ENCODE measurements at places on chromosomes 2 and 18.

DNA sequence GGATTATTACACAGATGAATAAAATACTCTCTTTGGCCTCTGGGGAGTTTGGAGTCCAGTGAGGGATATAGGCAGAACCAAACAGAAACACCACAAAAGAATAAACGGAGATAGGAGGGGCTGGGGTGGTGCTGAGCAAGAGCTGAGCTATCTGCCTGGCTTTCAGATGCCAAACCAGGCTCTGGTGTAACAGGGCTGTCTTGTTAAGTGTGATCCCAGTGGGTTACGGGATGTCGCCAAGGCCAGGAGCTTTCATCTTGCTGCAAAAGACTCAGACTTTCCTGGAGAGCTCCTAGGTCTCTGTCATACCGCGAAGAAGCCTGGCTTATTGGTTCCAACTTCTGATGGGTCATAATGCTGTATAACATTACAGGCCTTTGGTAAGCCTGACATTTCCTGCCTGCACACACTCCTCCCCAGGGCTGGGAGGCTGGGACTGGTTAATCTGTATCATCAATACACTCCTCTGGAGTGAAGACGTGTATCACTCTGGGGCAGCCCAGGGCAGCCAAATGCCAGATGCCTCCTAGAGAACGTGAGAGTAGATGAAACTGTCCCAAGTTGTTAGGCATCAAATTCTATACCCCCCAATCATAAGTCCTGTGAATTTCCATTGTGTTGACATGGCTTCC is 60.5 kb downstream of the STPG4 start:
- DNase-seq, result no peak

DNA sequence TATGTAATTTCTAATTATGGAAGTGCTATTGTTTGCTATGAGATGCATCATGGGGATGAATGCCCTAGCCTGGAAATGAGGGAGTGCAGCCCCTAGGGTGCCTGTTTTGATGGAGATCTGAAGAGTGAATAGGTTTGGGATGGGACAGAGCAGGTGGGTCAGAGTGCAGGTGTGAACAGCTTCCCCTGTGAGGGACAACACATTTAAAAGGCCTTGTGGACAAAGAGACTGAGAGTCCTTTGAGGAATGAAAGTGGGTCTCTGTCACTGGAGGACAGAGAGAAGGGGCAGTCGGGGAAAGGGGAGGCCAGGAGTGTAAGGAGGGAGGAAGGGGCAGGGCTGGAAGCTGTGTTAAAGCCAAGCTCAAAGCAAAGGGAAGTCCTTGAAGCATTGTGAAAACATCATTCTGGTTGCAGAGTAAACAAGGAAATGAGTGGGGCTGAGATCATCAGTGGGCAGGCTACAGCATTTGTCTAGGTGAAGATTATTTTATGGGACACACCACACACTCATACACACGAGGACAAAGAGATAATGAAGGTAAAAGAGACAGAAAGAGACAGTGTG is 877.6 kb downstream of the SLC4A3 start:
- DNase-seq, result no peak

GRCh38 chr2:178928077-178928476 is 120.9 kb upstream of the TTN start:
- DNase-seq, result no peak

DNA sequence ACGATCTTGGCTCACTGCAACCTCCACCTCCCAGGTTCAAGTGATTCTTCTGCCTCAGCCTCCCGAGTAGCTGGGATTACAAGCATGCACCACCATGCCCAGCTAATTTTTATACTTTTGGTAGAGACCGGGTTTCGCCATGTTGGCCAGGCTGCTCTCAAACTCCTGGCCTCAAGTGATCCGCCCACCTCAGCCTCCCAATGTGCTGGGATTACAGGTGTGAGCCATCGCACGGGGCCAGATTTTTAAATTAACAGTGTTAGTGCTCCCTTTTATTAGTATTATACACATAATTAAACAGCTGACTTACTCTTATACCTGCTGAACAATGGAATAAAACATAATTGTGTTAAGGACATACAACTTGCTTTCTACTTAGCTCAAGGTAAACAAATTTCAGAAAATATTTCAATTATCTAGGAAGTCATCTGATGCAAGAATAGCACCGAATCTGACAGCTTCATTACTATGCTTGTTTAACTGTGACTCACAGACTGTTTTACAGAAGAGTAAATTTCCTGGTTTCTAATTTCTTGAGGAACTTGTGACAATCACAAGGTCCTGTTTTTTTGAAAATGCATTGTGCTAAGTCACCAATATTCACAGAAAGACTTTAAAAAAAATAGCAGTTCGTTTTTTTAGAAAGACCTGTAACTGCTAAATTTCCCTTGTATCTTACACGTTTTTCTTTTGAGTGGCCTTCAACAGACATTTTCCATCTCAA is 51.2 kb downstream of the SPIRE1 start:
- no peak for DNase-seq

DNA sequence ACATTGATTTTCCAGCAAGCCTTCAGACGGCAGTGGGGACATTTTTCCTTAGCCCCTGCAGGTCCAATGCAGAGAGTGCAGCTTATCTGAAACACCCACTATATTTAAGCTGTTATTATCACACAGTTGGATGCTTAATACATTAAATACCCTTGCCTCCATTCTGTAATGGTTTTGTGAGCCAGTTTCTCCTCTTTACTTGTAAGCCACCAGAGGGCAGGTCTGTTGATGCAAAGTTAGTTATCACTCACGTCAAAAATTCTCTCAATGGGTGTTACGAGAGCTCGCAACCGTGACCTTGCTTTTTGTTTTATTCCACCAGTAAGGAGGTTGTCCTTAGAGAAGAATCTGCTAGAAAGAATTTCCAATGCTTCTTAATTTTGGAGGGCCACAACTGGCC is 189.8 kb downstream of the INSIG2 start:
- DNase-seq, result no peak

GRCh38 chr2:1804865-1805264 is 60.5 kb upstream of the PXDN start:
- no peak for DNase-seq

GRCh38 chr18:44747157-44747556 is 66.5 kb downstream of the SETBP1 start:
- DNase-seq, result no peak

DNA sequence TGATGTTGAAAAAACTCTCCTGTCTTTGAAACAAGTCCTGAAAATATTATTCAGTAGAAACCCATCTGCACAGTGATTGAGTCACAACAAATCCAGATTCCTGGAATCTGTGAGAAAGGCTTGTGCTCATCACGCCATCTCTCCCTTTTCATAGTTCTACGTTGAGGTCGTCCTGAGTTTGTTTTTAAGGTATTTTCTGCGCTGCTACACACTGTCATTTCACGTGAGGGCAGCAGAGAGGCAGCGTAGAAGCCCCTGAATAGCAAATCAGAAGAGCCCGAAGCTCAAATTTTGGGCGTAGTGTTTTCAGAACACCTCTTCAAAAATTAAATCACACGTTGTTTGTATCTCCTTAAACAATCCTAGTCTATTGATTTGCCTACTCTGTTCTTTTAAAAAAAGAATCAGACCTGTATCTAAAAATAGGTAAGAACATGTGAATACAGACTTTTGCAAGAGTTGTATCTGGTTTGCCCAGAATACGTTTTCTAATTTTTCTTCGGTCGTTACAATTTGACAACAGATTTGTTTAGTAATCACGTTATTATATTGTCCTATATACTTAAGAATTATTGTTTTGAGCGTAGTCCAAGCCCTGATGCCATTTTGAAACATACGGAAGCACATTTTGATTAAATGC is 61.6 kb upstream of the SLC38A11 start:
- peak; percentile 27 for DNase-seq

GRCh38 chr2:40353231-40353630 is 98.7 kb downstream of the SLC8A1 start:
- no peak for DNase-seq

DNA sequence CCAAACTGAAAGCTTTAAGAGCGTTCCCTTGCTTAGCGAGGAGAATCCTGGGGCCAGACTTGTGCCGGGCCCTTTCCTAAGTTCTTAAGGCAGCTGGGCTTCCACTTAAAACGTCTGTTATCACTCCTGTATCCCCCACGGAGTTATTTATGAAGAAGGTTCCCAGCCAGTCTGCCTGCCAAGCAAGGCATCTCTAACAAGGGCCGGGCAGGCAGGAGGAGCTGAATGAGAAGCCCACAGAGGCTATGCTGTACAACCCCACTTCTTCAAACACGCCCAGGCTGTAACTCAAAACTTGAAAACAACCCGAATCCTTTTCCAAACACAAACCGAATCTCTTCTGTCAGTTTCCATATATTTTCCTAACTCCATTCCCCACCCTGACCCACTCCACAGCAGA is 39.0 kb upstream of the ZFP36L2 start:
- DNase-seq, result peak; percentile 55

DNA sequence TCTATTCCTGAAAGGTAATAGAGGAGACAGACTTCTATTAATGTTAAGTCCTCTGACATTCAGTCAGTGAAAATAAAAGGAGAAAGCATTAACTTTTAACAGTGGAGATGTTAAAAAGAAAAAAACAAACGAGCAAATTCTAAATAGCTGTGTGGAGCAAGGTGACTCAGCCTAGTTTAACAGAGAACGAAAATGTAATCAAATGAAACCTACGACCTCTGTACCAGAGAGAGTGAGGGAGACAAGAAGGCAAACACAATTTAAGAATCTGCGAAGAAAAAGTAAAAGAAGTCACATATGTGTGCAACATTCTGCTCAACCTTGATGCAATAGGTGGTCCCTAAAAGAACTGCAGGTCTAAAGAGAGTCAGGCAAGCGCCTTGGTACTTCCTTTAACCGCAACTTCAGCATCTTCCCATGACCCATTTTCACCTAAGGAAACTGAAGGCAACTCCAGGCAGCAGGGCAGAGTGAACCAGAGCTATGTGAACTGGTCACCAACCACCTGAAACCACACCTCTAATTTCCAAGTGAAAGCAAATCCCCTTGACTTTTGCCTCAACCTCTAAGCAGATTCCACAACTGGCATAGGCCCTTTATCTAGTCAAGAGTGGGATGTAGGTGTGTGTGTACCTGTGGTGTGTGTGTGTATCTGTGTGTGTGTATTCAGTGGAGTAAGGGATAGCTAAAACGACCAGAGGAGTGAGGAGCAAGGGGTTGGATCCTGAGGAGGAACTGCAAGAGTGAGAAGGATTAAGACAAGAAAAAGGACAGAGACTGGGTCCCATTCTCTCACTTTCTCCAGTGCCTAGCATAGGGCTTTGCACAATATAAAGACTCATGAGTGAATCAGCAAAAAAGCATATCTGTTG is 43.0 kb downstream of the FIGN start:
- DNase-seq, result no peak

DNA sequence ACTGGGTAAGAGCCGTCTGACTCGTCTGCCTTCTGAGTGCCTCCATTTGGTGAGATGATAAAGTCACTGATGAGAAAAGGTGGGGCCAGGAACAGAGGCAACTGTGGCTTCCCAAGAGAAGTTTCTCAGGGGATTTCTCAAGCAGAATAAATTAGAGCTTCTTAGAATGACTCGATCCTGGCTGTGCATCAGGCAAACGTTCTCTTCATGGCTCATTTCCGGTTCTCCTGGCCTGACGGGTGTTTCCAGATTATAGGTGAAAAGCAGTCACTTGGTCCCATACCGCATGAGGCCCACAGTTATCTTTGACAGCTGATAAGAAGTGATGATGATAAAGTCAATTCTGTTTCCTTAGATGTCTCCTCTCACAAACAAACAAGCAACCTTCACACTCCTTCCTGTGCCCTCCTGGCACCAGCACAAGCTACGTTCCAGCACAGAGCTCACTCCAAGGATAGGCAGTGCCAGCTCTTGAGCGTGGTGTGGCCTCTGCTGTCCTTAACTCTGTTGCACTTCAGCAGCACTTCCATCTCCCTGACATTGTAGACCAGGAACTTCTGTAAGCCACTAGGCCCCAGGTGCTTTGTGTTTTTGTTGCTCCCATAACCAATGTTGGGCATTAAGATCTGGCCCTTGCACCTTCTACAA is 37.8 kb upstream of the KCNF1 start:
- no peak for DNase-seq

GRCh38 chr2:134819334-134819733 is 19.1 kb upstream of the ACMSD start:
- DNase-seq, result no peak

GRCh38 chr18:56973487-56973886 is 173.4 kb upstream of the BOD1L2 start:
- no peak for DNase-seq

GRCh38 chr2:21676041-21676440 is 552.3 kb downstream of the TDRD15 start:
- no peak for DNase-seq

GRCh38 chr2:134782792-134783191 is 55.6 kb upstream of the ACMSD start:
- DNase-seq, result peak; percentile 12

DNA sequence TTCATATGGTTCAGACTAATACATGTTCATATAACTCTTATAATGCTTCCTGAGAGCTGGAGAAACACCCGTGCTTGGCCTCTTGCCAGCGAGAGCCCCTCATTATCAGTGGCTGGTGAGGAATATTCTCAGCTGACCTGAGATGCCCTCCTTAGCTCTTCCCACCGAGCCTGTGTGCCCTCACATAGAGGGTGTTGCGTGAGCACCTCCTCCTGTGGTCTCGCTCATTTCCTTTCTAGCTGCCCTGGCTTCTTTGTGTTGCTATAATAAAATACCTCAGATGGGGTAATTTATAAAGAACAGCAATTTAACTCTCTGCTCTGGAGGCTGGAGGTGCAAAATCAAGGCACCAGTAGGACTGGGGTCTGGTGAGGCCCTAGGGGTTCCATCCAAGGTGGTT is 80.5 kb upstream of the ALKAL2 start:
- DNase-seq, result no peak

DNA sequence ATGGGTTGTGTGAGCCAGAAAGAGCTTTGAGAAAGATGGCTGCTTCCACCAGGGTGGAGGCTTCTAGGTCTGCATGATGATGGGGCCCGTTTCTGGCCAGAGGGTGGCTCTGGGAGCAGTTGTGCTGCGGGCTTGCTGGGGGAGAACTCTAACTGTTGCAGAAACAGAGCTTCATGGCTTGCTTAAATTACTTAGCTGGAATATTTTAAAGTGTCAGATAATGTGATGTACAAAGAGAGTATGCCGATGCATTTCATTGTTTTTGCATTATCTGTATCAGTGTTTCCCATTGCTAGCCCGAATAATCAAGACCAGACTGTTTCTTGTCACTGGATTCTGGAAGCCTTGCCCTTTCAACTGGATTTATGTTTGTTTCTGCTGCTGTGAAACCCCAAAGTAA is 6.3 kb upstream of the DRC1 start:
- DNase-seq, result no peak

- DNase-seq, result no peak
Observed at GRCh38 chr18:2898186-2898640, 51.4 kb downstream of the EMILIN2 start.

GRCh38 chr18:29925566-29925965 is 1117.0 kb downstream of the DSC3 start:
- DNase-seq, result no peak

DNA sequence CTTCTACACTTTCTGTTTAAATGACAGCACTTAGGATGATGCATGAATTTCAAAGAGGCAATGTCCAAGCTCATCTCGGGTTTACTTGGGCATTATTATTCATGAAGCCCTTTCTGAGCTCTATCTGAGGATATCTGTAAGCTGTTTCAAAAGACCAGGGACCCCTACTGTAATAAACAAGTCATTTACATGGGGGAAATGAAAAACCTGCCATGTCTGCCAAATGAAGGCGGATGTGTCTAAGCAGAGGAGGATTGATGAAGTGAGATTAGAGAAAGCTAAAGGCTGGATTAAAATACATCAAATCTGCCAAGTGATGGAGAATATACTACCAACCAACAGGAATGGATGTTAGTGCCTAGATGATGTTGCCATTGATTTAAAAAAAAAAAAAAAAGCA is 64.5 kb downstream of the SUCLG1 start:
- DNase-seq, result no peak

GRCh38 chr18:7305416-7305815 is 74.5 kb downstream of the LRRC30 start:
- DNase-seq, result no peak
